ENCODE measurements at places on chromosomes 12 and 14. TPM values are rescaled to one million over a fixed set of nuclear protein-coding genes. Genes with fewer than 3 reads are reported as not detected.

- no peak for DNase-seq
- no peaks in the 10 kb centered on the region for H3K27me3 ChIP-seq
- H3K36me3 ChIP-seq: peaks cover 78% of the 10 kb centered on the region
- H3K27ac ChIP-seq: no peak overlapping the region
These were observed 6.1 kb downstream of the RBM19 start for GRCh38 chr12:113960030-113960429.

- H3K27me3 ChIP-seq: no peaks in the 10 kb centered on the region
- no peak overlapping the region for H3K4me3 ChIP-seq
- H3K4me1 ChIP-seq: no peaks in the 10 kb centered on the region
These were observed 178.4 kb downstream of the SPTSSA start for GRCh38 chr14:34283590-34283989.

DNA sequence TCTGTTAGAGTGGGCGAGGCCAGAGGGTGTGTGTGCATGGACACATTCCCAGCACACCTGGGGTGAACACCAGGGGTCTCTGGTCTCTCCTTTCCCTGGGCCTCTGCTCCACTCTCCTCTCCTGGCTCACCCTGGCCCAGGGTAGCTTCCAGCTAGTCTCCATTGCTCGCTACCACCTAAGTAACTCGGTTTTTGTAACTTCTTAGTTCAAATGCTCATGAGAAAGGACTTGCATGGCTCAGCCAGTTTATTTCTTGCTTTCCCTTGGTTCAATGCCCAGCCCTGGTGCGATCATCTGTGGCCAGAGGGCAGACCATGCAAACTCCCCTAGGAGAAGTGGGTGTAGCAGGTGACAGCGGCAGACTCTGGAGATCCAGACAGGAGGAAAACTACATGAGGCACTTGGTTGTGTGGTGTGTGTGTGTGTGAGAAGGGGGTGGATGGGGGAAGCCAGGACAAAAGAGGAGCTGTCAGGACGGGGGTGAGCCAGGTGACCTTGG is 8.9 kb upstream of the ACVR1B start:
- no peaks in the 10 kb centered on the region for H3K27me3 ChIP-seq
- no peaks in the 10 kb centered on the region for H3K4me1 ChIP-seq
- no peak overlapping the region for H3K4me3 ChIP-seq
- no peak overlapping the region for H3K27ac ChIP-seq

DHH gene
- 0.71 TPM for total RNA-seq

DNA sequence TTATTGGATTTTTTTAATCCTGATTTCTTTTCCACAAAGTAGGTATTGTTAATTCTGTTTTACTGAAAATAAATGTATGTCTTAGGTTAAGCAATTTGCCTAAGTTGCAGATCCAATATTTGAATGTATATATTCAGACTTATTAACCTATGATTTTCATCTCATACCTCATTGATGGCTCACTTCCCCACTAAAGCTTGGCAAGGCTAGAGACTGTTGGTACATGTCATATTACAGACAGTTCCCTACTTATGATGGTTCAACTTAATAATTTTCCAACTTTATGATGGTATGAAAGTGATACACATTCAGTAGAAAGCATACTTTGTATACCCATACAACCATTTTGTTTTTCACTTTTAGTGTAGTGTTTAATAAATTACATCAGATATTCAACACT is 33.2 kb upstream of the KCNH3 start:
- H3K27ac ChIP-seq: no peak overlapping the region
- no peak overlapping the region for H3K4me3 ChIP-seq
- no peak for DNase-seq
